Smooth muscle cell of the brain vasculature (primary cell): ENCODE measurements at places on chromosomes 7 and 10.

DNA sequence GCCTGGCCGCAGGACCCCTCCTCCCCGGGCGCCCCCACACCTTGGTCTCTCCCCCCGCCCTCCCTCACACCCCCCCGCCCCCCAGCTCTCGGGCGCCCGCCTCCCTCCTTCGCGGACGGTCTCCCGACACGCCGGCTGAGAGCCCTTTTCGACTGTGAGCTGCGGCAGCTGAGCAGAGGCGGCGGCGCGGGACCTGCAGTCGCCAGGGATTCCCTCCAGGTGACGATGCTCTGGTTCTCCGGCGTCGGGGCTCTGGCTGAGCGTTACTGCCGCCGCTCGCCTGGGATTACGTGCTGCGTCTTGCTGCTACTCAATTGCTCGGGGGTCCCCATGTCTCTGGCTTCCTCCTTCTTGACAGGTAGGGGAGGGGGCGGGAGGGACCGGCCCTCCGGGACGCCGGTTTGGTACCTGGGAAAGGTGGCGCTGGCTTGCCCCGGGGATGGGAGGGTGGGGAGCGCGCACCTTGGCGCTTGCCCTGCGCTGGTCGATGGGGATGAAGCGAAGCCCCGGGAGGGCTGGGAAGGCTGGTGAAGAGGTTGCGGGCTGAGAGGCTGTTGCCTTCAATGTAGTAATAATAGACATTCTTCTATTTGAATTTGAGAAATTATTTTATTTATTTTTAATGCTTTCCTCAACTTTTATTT lies at the start of gene BMPER:
Gene BMPER (plus strand): TSS at position 151 of the 644 bp plus-strand sequence. CDS start 75 bp downstream, at position 226.
- no peak for DNase-seq

DNA sequence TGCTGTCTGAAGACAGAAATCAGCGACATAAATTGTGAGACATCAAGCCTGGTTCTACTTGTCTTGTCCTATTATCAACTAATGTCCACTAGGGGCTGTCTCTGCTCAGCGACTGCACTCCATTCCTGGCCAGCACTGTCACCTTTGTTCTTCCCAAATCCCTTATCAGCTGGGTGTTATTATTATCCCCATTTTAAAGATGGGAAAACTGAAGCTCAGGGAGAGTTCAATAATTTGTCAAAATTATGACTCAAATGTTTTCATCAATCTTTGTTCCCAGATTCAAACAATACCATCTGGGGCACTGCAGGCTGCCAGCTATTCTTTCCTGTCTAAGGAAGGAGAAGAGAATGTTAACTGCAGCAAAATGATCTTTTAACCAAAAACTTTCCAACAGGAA lies 431.6 kb upstream of the NFE2L3 start:
- no peak for DNase-seq

DNA sequence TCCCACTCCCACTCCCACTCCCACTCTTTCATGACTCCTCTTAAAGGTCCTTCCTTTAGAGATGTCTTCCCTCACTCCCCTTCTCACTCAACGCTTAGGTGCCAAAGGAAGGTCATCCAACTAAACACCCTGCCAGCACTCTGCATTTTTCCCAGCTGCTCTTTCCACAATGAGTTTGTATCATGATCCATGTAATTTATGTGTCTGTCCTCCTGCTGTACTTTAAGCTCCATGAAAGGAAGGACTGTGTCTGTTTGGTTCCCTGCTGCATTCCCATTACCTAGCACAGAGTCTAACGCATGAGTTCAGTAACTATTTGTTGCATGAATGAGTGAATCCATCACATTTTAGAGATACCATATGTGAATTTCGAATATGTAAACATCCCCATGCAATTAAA lies 252.7 kb downstream of the KIF20B start:
- no peak for DNase-seq

DNA sequence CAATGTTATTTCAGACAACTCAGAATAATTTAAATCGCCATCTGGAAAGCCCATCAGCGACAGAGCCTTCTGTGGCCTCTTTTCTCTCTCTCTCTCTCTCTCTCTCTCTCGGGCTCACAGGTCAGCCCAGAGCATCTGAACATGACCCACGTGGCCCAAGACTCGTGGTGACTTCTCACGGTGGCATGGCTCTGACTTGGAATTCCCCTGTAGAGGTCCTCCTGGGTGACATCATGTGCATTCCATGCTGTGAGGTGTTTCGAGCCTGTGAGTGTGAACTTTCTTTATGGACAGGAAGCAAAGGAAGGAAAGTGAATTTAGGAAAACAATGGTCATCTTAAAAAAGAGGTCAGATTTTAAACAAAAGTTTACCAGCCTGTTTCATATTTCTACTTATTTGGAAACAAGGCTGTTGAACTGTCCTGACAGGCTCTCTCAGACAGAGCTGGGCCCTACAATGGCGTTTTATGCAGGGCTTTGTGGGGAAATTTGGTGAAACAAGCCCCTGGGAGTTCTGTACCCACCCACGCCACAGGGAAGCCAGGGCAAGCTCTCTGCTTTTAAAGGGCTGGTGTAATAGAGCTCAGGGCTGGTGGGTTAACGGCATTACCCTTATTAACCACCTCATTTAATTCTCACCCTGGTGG lies 359.7 kb upstream of the ZNF32 start:
- no peak for DNase-seq

- DNase-seq: no peak
Observed at GRCh38 chr7:100825215-100825671, 2.1 kb downstream of the EPHB4 start.

DNA sequence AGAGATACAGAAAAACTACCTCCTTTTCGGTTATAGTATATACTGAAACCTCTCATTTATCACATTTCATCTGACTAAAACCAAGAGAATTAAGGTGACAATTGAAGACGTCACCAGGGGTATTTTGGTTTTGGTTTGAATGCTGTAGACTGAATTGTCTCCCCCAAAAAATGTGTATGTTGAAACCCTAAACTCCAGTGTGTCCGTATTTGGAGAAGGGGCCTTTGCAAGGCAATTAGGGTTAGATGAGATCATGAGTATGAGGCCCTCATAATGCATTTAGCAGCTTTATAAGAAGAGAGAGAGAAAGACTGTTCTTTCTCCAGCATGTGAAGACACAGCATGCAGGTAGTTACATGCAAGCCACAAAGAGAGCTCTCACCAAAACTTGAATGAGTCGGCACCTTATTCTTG lies 59.5 kb downstream of the CACNA2D1 start:
- no peak for DNase-seq

DNA sequence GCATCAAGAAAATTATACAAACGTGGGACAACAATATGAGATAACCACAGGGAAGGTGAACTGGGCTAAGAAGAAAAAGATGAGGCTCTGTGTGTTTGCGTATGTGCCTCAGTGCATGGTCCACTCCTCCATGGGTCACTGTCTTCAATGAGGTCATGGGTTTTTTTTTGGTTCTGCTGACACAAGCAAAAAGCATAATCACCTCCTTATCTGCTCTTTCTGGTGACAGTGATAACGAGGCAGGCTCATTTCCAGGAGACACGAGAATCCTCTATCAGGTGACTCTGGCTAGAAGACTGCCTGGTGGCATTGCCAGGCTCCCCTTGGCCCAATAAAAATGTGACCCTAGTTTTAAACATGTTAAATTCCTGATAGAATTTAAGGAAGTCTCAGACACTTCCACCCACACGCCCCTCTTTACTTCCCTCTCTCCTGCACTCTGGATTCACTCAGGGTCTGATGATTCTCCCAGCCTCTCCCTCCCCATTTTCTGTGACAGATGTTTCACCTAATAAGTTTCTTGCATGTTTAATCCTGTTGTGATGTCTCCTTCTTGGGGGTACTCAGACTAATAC lies 35.3 kb upstream of the CDCA7L start:
- no peak for DNase-seq

DNA sequence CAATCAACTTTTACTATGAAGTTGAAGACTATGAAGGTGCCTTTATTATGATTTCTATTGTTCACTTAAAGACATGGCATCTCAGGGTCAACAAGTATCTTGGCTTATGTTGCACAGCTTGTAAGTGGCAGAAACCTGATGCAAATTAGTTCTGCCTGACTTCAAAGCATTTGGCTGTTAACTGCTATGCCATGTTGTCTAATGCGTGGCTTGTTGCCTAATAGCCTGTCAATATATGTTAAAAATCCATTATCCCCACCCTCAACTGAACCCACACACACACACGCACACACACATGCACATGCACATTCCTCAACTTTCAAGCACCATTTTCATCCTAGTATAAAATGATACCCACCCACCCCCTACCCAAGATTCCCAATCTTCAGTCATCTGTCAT lies 217.1 kb downstream of the NRG3 start:
- no peak for DNase-seq

- no peak for DNase-seq
Observed at GRCh38 chr7:40889539-40889938, 754.7 kb downstream of the SUGCT start.
